ENCODE measurements at places on chromosomes 11 and 22.
A peak's percentile ranks its signal among the peaks of the same experiment; 100 is the strongest.

DNA sequence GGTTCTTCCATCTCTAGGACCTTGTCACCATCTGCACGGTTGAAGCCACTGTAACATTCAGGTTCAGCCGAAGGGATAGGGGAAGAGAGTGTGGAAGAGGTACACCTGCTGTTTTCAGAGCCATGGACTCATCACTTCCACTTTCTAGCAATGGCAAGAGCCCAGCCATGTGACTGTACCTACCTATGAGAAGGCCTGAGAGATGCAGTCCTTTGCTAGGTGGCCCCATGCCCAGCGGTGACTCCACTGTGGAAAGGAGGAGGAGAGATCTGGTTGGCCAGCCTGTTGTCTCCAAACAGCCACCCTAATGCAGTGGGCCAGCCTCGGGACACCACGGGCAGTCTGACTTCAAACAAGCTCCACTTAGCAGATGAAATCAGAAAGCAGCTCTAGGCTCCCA is 16.0 kb downstream of the RASD2 start:
- no peak for DNase-seq

DNA sequence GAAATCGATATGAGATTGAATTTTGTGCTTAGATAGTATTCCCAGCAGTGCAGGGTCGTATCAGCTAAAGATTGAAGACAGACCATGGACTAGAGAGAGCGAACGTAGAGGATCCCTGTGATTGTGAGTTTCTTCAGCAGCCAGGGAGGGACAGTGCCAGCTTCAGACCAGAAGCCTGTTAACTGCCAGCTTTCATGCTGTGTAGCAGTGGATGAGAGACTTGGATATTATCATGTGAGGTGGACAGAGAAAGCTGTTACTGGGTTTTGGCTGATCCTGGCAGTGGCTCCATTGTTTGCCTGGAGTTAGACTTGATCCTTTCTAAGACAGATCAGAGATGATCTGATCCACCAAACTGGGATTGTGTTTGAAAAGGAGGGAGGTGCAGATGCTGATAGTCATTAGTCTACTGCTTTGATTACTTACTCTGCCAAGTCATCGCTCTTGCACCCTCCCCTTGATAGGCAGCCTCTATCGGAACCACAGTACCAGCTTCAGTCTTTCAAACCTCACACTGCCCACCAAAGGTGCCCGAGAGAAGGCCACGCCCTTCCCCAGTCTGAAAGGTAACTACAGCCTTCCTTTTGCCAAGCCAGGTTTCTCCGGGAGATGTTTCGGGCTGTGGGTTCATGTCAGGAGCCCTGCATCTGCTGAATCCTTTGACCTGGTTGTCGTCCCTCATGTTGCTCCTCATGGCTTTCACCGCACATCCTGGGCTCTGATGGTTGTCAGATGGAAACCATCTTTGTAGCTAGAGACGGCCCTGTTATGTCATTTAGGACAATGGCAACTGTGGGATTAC is 16.2 kb downstream of the MADD start:
- no peak for DNase-seq

- DNase-seq = no peak
These were observed 3.1 kb upstream of the VPREB1 start for GRCh38 chr22:22241554-22241898.

GRCh38 chr11:15816260-15816871 is 540.0 kb downstream of the SOX6 start:
- peak; percentile 83 for DNase-seq

DNA sequence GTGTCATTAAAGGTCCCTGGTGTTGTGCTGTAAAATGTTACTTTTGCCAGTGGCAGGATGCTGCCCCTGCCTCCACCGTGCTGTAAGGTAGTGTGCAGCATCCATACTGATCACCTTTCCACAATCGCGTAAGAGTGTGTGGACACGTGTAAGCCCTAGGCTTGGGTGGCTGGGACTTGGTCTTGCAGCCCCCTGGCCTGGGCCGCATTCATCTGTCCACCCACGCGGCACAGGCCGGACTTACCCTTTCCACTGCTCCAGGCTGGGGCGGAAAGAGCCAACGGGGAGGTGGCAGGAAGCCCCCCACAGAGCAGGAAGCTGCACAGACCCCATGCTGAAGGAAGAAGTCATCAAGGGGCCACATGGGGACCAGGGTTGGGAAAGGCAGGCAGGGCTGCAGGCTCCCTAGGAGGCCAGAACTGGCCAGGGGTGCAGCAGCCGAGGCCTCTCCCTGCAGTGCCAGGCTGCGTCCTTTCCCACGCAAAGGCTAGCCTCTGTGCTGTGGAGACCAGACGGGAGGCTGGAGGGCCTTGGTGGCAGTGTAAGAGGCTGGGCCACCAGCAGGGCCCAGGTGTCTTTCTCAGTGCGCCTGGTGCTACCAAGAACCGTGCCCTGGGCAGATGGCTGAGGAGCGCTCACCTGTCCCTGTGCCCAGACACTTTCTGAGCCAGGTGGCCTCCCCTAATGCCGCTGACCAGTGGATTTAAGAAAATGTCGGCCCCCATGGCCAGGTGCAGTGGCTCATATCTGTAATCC is 11.7 kb upstream of the TMEM191C start:
- no peak for DNase-seq

DNA sequence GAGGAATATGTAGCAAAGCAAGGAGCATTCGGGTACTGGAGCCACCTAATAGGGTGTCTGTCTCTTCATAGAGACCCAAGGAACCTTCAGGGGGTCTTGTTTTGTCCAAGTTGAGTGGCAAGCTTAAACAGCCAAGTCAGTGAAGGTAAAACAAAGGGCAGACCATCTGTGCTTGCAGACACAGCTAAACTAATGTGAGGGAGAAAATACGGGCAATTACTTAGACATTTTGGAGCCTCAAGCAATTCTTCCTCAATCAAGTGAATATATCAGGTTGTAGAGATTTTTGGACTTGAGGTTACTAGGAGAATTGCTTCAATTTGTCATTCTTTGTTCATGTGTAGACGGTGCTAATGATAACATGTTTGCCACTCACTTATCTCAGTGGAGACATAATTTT is 148.2 kb upstream of the ARHGAP20 start:
- no peak for DNase-seq

DNA sequence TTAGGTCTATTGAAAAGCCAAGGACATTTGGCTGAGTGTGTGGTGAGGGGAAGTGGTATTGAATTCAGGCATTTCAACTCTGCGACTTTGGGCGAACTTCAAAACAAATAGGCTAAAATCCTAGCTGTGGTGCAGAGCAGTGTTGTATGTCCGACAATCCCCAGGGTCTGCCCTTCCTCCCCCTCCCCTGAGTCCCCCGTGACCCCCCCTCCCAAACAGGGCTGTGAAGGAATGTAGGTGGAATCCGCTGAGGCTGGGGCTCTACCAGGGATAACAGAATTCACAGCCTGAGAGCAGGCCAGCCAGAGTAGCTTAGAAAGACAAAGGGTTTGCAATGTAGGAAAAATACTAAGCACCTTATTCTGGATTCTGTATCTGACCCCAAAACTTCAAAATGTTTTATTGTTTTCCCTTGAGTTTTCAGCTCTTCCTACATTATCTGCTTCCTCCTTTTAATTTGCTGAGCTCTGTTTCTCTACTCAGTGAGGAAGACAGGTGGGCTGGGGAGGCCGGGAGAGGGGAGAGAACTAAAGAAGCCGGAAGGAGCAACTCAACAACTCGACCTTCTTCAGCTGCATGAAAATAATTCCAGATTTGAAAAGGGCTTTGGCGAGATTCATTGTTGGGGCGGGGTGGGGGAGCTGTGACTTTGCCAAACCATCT is 315.2 kb downstream of the BLID start:
- no peak for DNase-seq

GRCh38 chr11:3192511-3193372 is 25.9 kb downstream of the MRGPRG start:
- no peak for DNase-seq

- DNase-seq = no peak
These were observed at the start of gene OVOL1 for GRCh38 chr11:65786786-65787636. Gene OVOL1, plus strand, starts transcription at chr11:65787063. Its CDS starts 311 bp downstream, at chr11:65787374.

- DNase-seq = peak; percentile 14
These were observed 158.8 kb downstream of the CTTN start for GRCh38 chr11:70556884-70557741.

- DNase-seq = no peak
These were observed 1.0 kb downstream of the KIAA1671 start for GRCh38 chr22:24953384-24954113.

DNA sequence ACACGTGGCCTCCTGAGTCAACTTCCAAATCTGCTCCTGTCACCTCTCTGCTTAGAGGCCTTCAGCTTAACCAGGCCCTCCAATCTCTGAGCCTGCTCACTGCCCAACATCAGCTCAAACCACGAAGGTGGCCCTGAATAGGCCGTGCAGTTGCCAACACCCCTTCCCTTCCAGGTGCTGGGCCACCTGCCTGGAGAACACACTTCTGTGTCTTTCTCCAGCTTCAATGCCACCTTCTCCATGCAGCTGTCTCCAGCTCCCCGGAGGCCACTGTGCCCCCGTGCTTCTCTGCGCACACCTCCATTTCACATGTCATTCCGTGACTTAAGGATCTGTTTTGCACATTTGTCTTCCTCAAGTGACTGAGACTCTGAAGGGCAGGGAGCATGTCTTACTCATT is 5.3 kb downstream of the RELA start:
- no peak for DNase-seq

DNA sequence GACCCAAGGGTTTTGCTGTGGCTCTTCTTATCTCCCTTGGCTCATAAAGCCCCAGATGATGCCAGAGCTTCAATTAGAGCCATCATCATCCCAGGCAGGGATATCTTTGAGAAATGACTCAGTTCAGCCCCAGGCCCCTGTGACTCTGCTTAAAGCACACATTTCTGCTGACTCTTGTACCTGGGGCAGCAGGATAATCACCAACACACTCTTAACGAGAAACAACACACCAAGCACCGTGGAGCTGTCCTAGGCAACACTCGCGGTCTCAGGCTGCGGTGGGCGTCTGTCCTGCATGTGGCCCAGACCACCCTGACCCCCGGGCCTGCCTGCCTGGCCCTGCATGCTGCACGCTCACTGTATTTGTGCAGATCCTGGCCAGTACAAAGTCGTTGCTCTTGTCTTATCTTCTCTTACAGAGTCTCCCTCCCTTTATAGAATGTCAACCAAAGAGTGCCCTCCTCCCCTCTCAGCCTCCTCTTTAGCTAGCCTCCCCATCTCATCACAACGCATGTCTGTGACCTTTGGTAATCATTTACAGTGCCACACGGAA is 114.2 kb upstream of the PARVA start:
- no peak for DNase-seq

- DNase-seq = no peak
These were observed 69.5 kb upstream of the YWHAH start for GRCh38 chr22:31874821-31875220.

DNA sequence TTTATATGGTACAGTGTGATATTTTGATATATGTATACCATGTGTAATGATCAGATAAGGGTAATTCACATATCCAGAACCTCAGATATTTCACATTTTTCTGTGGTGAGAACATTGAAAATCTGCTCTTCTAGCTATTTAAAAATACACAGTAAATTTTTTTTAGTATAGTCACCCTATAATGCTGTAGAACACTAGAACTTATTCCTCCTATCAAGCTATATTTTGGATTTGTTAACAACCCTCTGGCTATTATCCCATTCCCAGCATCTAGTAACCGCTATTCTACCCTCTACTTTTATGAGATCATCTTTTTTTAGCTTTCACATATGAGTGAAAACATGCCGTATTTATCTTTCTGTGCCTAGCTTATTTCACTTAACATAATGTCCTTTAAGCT is 65.5 kb upstream of the SYT9 start:
- peak; percentile 73 for DNase-seq

DNA sequence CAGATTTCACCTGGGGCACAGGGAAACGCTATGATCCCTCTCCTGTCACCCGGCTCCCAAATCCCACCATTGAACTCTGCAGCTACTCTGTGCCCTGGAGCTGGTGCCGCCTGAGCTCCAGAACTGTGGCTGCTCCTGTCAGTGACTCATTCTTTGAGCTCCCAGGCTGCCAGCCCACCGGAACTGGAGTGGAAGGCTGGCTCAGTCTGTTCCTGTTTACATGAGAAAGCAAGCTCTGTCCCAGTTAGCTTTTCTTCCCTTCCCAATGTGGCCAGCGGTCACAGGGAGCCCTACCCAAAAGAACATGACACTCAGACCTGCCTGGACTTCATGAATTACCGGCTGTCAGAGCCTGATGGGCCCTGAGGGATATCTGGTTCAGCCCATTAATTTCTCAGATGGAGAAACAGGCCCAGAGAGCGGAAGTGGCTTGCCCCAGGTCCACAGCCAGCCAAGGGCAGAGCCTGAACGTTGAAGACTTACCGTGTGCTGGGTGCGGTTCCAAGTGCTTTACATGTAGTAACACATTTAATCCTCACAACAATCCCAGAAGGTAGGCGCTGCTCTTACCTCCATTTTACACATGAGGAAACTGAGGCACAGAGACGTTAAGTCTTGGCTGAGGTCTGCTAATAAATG is 23.8 kb upstream of the IGSF22 start:
- DNase-seq = peak; percentile 43

DNA sequence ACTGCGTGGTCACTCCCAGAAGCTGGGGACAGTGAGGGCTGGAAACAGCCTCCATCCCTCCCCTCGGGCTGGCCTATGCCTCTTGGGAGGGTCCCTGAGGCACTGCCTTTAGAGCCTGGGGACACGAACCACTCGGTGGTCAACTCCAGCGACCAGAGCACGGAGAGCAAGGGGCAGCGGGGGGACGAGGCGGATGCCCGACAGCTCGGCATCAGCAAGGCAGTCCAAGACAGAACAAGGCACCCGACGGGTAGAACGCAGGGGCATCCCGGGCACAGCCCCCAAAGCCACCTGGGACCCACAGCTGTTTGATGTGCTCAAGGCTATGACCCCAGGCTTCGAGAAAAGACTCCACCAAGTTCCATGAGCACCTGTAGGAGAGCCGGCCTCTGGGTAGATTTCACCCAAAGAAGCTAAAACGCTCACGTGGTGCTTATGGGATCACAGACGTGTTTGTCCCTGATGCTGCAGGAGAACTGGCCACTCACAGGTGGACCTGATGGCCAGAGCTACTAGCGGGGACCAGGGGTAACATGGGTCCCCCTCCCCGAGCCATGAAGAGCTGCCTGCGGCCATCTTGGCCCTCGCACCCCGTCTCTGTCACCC is 510 bp upstream of the LSP1 start:
- no peak for DNase-seq

DNA sequence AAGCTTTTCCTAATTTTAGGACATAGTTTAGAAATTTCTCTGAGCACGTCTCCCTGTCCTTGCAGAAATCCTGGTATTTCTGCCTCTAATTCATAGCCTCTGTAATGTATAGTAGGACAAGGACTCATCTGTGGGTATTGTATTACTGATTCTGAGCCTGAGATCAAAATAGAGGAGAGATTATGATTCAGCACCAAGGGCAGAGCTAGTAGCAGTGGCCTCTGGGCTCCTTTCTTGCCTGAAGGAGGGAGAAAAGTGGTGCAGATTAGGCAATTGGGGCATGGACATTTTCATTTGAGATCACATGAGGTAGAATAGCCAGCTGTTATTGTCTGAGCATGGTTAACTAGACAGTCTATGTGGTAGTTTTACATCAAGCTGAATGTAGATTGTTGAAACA is 2.8 kb downstream of the MADD start:
- no peak for DNase-seq

- DNase-seq = no peak
These were observed 545 bp upstream of the TIRAP start for GRCh38 chr11:126282361-126282735.
